ENCODE measurements at places on chromosomes 6 and 20.

DNA sequence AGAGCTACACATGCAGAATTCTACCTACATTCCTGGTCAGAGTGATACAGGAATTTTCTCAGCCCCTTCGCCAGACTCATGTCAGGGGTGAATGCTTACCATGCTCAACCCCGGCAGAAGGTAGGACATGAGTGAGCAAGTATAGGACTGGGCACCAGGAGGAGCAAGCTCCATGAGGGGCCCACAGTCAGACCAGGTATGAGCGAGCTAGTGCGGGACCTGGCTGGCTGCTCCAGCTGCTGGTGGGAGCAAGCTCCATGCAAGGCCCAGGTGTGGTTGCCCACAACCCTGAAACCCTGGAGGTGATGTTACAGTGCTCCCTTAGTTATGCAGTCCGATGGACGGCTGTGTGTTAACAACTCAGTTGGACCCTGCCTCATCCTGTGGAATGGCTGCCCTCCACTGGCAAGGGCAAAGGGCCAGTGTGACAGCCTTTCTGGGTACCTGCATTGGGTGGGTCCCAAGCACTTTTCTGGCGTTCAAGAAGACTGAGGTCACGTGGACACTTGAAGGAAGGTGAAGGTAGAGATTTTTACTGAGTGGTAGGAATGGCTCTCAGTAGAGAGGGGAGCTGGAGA is 503.5 kb upstream of the CITED2 start:
- DNase-seq = no peak

DNA sequence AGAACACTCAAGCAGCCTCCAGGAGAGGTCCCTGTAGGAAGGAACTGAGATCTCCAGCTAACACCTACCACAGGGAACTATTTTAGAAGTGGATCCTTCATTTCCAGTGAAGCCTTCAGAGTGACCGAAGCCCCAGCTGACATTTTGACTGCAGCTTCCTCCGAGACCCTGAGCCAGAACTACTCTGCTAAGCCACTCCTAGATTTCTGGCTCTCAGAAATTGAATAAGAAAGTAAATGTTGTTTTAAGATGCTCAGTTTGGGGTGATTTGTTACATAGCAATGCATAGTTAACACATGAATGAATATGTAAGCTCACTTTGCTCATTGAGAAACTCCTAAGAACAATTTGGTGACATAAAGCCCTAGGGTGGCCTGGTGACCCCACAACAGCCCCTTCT is 5.5 kb downstream of the TULP1 start:
- DNase-seq = no peak

GRCh38 chr6:126170433-126170832 is 169.5 kb upstream of the CENPW start:
- DNase-seq = no peak

GRCh38 chr20:3663031-3663701 is at the start of gene GFRA4:
Gene GFRA4, minus strand, starts transcription at chr20:3663399. Its CDS starts 0 bp downstream, at chr20:3663399.
- no peak for DNase-seq

DNA sequence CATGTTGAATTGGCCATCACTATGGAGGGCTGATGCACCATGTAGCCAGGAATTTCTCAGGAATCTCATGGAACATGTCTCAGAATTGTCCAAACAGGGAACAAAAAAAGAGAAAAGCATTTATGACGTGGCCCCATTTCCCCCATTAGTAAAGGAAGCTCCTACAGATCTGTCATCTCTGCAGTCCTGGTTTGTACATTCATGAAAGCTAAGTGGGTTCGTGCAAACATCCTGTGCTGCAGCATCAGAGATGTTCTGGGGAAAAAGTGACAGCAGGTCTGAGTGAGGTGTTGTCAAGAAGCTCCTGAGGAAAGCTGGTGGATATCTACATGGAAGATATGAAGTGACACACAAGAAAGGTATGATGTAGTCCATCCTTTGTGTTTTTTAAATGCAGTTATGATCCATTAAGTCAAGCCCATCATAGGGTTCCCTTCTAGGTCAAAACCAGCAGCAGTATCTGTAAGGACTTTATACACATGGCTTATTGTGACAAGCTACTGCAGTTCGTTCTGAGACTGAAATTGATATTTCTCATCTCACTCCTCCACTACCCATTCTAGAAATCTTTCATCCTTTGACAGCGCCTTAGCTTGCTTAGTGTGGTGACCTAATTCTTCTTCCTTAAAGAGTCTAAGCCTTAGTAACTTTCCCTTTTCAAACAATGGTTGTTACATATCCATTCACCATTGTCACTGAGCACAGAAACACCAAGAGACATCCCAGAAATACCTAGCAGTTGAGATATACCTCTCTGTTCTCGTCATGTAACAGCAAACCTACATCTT is 200.0 kb upstream of the TCF21 start:
- DNase-seq = no peak

- no peak for DNase-seq
These were observed 11.0 kb upstream of the ELOVL5 start for GRCh38 chr6:53359843-53360092.

Measured in activated CD8-positive, alpha-beta memory T cell treated with anti-CD3 and anti-CD28 coated beads for 24 hours (primary cell).